Neural progenitor cell (in vitro differentiated cells): ENCODE measurements at places on chromosomes 16 and 17.

DNA sequence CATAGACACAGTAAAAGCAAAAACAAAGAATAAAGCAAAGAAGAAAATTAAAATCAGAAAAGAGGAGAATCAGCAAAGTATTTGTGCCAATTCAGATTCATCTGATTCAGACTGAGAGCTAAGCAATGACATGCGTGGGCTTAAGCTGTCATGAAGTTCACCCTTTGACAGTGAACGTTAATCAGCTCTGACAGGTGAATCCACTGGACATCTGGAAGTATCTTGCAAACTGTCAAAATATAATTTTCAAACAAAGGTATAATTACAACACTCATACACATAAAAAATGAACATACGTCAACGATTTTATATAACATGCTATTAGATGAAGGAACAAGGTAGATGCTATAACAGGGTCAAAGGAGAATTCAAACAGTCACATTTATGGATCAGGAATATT, 596.3 kb upstream of the SALL1 start:
- no peak for DNase-seq

GRCh38 chr17:49494986-49495841, at the start of gene NGFR:
NGFR (plus strand) TSS chr17:49495293; CDS start chr17:49495418, 125 bp downstream.
- DNase-seq, result peak; percentile 90

- no peak for DNase-seq
Measured at GRCh38 chr17:30801671-30802070, 22.8 kb downstream of the CRLF3 start.

GRCh38 chr17:50501054-50501453, 7.2 kb upstream of the MYCBPAP start:
- no peak for DNase-seq

DNA sequence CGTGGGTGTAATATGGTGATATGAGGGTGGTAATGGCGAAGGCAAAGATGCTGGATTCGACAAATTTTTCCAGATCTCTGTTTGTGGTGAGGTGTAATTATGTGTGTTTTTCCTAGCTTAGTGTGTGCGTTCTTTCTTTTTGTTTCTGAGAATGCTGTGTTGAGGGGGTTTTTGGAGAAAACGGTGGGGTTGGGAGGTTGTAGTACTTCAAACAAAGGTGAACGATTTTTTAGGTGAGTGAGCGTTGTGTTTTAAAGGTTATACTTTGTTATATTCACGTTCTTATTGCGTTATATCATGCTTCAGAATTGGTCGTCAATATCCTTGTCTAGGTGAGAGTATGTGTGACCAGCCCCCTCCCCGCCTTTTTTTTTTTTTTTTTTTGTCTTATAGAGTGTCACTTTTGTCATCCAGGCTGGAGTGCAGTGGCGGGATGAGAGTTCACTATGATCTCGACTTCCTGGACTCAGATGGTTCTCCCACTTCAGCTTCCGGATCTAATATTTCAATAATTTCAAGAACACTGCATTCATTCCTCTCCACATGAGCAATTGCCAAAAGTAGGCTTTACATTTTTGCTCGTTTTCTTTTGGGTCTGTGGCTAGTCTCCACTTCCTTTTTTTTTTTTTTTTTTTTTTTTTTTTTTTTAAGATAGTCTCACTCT, 82.2 kb upstream of the RNU2-1 start:
- no peak for DNase-seq

DNA sequence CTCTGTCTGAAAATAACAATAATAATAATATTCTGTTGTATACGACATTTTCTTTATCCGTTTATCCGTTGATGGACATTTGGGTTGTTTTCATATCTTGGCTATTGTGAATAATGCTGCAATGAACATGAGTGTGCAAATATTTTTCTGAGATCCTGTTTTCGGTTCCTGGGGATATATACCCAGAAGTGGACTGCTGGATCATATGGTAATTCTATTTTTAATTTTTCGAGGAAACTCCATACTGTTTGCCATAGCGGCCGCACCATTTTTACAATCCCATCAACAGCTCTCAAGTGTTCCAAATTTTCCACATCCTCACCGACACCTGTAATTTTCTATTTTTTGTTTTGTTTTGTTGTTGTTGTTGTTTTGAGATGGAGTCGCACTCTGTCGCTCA, 5.3 kb upstream of the PRSS41 start:
- DNase-seq, result no peak

DNA sequence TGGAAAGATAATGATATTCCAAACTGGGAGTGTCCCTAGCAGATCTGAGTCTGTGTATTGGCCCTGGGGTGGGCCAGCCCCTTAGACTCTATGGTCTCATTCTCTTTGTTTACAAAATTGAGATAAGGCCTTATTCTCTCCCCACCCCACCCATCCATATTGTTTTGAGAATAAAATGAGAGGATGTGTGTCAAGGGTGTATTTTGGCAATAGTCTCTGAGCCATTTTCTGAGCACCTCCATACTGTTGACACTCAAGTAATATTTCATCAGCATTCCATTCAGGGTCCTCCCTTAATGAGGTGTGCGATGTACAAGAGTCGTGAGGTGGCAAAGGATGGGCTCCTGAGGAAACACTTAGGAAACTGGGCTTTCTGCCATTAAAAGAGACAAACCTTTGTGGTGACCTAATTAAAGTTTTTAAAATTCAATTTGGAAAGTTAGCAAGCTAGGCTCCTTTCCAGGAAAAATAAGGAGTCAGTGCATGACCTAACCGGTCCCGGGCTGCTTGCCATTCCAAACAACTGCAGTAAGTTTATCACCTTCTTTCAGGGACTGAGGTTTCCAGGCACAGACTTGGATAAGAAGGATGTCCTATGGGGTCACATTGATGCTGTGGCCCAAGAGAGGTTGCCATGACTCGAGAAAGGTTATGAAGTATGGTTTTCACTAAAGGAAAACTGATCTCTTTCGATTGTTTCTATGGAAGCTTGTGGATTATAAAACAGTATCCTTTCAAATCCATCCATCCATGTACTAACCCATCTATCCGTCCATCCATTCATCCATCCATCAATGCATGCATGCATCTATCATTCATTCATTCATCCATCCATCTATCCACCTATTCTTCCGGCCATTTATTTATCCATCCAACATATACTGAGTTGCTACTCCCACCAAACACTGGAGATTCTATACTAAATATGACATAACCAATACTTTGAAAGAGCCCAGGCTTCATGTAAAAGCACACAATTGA, 443.3 kb downstream of the UTP18 start:
- no peak for DNase-seq

DNA sequence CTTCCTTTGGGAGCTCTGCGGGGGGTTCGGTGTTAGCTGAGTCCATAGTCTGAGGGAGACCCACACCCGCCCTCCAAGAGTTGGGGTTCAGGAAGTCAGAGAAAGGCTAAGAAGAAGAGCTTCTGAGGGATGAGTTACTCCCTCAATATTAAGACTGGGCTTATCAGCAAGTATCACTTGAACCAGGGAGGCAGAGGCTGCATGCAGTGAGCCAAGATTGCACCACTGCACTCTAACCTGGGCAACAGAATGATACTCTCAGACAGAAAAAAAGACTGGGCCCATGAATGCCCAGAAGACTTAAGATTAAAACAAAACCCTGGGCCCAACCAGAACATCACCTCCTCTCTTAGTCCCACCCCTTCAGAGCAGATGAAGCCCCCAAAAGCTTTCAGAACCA, 6.0 kb downstream of the NKIRAS2 start:
- no peak for DNase-seq

DNA sequence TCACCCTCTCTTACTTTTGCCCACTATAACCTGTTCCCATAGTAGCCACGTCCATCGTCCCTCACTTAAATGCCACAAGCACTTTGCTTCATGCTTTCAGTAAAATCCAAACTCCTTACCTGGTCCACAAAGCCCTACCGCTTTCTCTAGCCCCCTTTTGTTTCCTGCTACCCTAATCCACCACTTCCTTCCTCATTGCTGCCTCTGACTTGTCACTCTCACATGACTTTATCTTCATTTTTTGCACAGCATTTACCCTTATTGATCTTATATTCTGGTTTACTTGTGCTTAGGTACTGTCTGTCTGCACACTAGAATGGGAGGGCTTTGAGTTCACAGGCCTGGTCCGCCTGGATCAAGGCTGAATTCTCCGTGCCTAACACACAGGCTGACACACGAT, 340.0 kb downstream of the XYLT1 start:
- no peak for DNase-seq

DNA sequence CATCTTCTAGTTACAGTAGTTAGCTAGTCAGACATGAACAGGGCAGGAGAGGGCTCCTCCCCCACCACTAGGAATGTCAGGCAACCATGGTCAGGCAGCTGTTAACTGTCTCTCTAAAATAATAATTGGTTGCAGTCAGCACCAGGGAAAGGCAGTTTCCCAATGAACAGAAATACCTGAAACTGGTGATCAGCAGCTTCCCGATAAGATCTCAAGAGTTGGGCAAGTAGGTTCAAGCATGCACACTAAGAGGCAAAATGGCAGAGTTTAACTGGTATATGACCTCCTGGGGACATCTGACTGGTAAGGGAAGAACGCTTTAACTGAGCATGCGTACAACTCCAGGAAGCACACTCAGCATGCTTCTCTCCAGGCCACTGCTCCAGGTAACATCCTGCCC, 12.6 kb upstream of the XYLT1 start:
- no peak for DNase-seq

- DNase-seq, result no peak
Measured at GRCh38 chr16:77450790-77451487, 16.1 kb upstream of the ADAMTS18 start.

DNA sequence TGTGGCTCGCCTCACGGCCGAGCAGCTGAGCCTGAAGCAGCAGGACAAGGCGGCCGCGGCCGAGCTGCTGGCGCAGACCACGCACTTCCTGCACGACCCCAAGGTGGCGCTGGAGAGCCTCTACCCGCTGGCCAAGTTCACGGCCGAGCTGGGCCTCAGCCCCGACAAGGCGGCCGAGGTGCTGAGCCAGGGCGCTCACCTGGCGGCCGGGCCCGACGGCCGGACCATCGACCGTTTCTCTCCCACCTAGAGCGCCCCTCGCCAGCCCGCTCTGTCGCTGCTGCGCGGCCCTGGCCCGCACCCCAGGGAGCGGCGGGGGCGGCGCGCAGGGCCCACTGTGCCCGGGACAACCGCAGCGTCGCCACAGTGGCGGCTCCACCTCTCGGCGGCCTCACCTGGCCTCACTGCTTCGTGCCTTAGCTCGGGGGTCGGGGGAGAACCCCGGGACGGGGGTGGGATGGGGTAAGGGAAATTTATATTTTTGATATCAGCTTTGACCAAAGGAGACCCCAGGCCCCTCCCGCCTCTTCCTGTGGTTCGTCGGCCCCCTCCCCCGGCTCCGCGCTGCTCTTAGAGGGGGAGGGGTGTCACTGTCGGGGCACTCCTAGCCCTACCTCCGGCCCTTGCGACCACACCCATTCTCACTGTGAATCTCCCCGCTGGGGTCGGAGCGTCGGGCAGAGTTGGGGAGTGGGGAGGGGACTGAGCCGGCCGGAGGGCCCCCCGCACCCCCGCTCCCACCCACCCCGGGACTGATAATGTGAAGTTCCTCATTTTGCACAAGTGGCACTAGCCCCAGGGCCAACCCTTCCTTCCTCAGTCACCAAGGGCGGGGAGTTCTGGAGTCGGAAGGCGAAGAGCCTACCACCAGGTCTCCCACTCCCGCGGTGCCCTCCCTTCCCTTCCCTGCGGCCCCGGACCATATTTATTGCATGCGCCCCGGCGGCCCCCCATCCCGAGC, 4.0 kb downstream of the HIC1 start:
- DNase-seq, result no peak

DNA sequence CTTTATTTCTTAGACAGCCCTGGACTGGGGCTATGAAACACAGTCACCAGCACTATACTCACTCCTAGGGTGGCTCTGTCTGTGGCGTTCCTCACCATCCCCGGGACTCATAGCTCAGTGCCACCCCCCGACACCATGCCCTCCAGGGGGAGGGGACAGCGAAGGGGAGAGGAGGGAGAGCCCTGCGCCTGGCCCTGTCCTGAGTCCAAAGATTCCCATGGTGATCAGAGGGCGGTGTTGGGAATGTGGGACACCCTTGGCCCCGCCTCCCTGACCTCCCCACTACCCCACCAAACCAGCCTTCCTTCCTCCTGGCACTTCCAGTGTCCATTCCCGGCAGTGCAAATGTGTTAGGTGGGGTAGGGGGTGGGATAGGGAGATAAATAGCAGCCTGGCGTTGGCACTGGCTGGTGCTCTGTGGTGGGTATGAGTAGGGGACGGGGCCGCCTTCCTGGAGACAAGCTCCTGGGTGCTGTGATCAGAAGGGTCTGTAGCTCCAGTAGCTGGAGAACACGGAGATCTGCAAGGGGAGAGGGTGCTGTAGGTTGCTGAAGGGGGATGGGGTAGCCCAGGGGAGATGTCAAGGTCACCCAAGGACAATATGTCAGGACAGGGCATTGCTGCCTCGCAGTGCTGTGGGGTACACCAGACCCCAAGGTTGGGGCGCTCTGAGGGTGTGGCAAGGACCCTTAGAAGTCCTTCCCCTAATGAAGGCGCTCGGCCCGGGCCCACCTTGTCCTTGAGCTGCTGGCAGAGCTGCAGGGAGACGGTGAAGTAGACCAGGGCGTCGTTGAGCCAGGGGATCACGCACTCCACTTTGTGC, 2.0 kb downstream of the SMIM22 start:
- DNase-seq, result no peak

GRCh38 chr16:55015181-55015913, 84.7 kb downstream of the IRX5 start:
- DNase-seq, result no peak

DNA sequence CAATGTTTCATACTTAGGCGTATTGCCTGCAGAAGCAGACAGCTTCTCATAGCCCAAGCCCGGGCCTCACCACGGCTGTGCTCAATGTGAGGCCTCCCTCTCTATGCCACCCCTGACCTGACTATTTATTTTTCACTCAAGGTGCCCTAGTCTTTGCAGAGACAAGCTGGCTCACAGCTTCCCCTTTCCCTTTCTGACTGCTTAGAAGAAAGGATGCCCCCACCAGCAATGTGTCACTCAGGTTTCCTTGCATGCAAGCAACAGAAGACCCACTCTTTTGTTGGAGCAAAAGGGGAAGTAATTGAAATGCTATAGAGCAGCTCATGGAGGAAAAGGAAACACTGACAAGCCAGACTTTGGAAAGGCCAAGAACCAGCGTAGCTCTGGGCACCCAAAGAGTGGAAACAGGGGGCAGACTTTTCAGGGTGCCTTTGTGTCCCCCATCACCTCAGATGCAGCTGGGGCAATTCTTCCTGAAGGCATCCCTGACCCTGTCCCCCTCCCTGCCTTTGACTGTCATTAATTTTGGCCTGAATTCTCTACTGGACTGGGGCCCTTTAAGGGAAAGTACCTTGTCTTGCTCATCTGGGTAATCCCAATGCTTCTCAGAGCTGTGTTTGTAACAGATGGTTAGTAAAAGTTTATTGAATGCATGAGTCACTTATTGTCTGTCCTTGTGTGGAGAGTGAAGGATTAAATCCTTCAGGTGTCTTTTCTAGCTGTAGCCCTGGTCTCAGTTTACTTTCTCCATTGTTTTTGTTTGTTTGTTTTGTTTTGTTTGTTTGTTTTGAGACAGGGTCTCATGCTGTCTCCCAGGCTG, 17.8 kb downstream of the RGS9 start:
- DNase-seq, result no peak

GRCh38 chr17:8488901-8489300, 53.2 kb downstream of the NDEL1 start:
- DNase-seq, result no peak
